Nucleus accumbens (tissue), 56 donors: ENCODE measurements at places on chromosomes 2 and 18.

DNA sequence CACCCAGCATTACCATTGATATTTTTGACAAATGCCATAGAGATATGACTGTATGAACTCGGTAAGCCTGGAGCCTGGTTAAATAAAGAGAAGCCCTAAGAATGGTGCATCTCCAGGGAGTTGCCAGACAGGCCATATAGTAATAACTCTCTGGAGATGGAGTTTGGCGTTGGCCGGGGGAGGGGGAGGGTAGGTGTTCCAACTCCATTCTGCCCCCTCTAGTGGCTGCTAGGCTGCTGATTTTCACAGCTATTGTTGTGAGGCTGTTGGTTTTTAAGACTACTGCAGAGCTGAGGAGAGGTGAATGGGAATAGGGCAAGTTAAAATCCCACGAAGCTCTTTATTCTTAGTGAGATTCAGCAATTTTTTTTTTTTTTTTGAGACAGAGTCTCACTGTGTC is 99.9 kb downstream of the GALNT14 start:
- DNase-seq: no peak

GRCh38 chr18:3885209-3885792 is 435.3 kb downstream of the TGIF1 start:
- no peak for DNase-seq

DNA sequence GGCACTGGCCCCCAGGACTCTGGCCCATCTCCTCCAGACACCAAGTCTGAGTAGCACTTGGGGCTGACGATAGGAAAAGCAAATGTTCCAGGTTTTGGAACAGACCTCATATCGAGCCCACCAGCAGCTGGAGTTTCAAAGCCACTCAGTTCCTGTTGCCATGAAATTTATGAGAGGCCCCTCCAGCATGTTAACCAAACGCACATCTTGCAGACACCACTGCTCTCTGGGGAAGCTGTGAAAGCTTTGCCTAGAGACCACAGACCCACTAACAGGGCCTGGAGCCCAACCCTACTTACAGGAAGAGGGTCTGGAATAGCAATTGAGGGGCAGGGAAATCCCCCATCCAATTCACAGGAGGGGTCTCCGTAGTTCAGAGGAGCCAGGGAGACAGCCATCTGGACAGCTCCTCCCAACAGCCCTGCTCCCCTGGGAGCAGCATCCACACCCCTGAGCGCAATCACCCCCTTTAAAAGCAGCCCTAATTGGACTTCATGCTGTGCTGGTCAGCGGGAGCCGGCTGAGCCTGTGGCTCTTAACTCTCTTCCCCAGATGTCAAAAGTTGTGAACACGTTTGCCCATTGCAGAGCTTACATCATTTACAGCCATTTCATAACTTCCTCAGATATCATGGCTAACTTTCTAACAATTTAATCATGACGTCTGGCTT is 81.3 kb downstream of the TGFA start:
- no peak for DNase-seq

- no peak for DNase-seq
Measured at GRCh38 chr2:19900931-19901441, 797 bp downstream of the TTC32 start.

- DNase-seq: no peak
Measured at GRCh38 chr2:9408641-9409151, 14.6 kb downstream of the ITGB1BP1 start.
